ENCODE measurements at places on chromosomes 11 and 22.

DNA sequence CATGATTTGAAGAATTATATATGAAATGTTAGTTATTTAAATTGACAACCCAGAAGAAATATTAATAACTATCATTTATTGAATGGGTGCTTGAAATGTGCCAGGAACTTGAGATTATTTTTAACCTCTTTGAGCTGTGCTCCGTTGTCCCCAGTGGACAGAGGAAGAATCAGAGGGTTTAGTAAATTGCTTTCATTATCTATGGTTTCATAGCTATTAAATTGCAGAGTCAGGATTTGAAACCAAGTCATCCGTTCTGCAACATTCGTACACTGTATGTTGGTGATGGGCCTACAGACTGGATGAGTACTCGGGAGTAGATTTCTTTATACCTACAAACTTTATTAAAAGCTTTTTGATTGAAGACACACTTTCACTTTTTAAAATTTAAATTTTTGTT is 4.9 kb downstream of the HSD17B12 start:
- no peak for DNase-seq

DNA sequence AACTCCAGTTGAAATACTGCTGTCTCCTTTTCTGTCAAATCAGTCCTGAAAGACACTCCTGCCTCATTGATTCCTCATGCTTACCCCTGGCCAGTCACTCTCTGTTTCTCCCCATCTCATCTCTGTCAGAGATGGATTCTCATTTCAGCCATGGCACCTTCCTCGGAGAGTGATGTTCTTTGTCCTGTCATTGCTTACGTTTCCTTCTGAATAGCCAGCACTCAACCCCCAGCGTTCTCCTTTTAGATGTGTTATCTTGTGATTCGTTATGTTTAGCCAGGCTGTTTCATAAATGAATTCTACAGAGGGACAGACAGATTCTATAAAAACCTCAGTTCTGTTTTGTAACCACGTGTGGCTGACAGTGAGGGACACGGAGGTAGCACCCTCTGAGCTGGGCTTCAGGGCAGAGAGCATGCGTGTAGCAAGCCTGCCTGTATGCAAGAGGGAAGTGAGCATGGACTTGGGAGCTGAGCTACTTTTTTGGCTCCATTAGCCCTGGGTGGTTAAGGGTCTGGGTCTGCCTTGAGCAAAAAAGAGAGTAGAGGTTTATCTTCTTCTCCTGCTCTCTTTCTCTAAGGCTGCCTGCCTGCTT is 354.6 kb downstream of the DDX10 start:
- no peak for DNase-seq

- DNase-seq, result no peak
Measured at GRCh38 chr11:86172894-86173293, 71.7 kb upstream of the EED start.

GRCh38 chr11:18001191-18001590 is 11.7 kb downstream of the SERGEF start:
- DNase-seq, result no peak

- DNase-seq, result no peak
Measured at GRCh38 chr11:18776324-18776723, 15.3 kb downstream of the PTPN5 start.

DNA sequence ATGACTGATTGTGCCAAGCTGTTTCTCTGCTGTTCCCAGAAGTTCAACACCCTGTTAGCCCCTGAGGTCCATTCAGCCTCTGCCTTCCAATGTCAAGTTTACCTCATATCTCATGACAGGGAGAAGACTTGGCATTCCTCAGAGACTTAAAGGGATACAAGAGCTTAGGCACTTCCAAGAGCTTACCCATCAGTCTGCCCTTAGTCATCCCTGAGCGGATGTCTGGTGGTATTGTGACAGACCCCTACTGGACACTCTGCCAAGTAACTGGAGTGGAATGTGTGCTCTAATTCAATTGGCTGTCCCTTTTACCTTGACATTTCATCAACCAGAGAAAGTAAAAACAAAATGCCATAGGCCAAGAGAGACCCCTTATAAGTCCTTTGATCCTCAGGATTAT is 151.5 kb downstream of the AASDHPPT start:
- DNase-seq, result no peak
